ENCODE measurements at places on chromosomes 7 and 10.

- no peak for DNase-seq
These were observed 572.6 kb downstream of the PTPRN2 start for GRCh38 chr7:158014976-158015375.

DNA sequence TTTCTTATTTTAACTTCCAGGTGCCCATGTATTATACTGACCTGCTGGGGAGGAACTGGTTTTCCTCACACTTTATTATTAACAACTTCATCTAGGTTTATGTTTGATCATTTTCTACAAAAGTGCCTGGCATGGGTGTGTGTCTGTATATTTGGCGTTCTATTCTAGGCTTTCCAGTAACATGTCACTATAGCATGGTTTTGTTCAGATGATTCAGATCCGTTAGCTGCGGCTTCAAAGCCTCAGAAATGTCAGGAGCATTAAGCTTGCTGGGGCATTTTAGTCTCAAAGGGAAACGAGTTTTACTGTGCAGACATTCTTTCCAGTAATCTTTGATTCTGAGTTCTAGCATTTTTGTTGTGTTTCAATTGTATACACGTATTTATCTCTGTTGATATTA, 2.3 kb downstream of the INPP5A start:
- no peak for DNase-seq

GRCh38 chr7:123308254-123308951, 108.6 kb upstream of the SLC13A1 start:
- no peak for DNase-seq

DNA sequence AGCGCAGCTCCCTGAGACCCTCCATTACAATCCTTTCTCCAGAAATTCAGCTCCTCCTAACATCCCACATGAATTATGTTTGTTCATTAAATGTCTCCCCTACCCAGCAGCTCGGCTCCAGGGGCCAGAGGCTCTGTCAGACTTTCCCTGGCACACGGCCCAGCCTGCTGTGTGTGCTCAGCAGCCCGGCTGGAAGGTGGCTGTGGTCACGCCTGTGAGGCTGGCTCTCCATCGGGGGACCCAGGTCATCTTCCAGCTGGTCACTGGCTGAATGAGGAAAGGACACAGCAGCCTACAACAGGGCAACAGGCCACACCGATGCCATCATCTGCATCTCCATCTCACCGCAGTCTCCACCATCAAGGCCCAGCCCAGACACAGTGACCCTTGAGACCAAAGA, 219.8 kb downstream of the MAD1L1 start:
- DNase-seq, result no peak

DNA sequence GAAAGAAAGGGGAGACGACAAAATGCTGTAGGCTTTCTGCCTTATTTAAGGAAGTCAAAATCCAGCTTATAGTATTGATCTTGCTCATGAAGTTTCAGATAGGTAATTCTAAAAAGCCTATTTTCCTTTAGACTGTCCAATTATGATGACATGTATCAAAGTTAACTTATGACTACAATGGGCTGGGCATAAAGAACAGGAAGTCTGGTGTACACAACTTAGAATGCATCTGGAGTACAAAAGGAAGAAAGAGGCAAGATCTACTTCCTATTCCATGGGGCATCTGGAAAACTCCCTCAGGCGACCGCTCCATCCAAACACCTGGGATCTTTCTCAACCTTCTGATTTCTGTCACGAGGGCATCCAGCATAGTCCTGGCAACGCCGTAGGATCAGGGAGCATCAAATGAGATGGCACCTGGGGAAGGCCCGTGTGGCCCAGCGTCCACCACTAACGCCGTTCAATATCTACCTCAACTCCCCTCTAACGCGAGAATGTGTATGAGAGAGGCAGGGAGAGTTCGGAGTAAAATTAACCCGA, 512 bp downstream of the FAM24B start:
- no peak for DNase-seq

- DNase-seq, result no peak
These were observed 28.4 kb downstream of the CDK6 start for GRCh38 chr7:92808006-92808405.

- DNase-seq, result no peak
These were observed 23.5 kb downstream of the STN1 start for GRCh38 chr10:103894441-103894864.

GRCh38 chr10:67036808-67037207, 111.0 kb downstream of the LRRTM3 start:
- DNase-seq, result no peak

DNA sequence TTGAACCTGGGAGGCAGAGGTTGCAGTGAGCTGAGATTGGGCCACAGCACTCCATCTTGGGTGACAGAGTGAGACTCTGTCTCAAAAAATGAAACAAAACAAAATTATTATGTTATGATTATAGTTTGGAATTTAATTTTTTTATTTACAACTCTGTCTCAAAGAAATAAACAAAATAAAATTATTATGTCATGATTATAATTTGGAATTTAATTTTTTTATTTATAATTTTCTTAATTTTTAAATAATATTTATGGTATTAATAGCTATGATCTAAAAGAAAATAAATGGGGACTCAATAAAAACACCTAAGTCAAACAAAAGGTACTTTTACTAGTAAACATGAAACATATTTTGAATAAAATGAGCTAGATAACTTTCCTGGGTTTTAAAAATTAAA, 994.8 kb upstream of the GHITM start:
- no peak for DNase-seq

GRCh38 chr10:90398566-90398965, 459.3 kb downstream of the HTR7 start:
- DNase-seq, result no peak

Data from RWPE2 (cell line).